PC-3 (cell line): ENCODE measurements at places on chromosomes 16 and 17.
A peak's percentile ranks its signal among the peaks of the same experiment; 100 is the strongest.

DNA sequence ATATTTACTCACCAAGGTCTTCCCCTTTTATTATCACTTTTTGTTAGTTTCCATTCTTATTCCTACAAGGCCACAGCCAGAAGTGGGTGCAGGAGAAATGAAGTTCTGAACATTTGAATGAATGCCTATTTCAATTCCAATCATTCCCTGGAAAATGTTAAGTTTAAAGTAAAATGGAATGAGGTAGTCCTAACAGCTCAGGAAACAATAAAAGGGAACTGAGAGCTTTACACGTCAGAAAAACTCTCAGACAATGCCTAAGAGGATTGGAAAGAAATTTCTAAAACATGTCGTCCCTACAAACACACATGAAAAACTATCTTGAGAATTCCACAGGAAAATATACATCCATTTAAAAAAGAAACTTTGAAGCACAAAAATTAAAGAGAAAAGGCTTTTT lies 238.8 kb downstream of the STX8 start:
- no peaks in the 10 kb centered on the region for H3K36me3 ChIP-seq
- no peak for DNase-seq
- no peak overlapping the region for H3K27ac ChIP-seq
- no peak overlapping the region for H3K4me3 ChIP-seq
- H3K27me3 ChIP-seq: no peaks in the 10 kb centered on the region

DNA sequence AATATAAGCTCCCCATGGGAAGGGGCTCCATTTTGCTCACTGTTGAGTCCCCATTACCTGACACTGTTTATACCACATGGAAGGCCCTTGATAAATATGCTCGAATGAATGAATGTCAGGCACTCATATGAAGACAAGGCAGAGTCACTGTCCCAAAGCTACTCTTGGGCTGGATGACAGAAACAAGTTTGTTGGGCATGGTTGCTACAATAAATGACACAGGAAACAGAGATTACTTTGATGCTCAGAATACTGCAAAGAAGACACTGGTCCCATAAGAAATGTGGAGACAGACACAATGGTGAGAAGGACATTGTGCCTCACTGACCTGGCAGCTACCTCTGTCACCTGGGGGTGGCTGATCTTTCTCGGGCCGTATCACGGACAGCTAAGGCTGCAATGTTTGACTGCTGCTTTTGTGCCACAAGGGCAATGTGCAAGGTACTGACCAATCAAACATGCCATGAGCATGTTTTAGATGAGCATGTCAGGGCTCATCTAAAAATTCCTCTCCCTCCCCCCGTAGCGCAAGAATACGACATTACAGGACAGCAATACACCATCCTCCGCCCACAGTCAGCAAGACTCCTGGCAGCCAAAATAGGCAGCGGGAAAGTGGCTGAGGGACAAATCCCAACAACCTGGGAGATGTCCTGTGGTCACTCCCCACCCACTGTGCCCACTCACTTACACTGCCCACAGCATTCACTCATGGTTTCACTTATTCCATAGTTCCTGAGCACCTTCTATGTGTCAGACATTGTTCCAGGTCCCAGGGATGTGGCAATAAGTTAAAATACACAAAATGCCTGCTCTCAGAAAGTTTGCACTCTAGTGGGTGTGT lies 5.0 kb downstream of the PIK3R6 start:
- H3K4me3 ChIP-seq: no peak overlapping the region
- peaks cover 23% of the 10 kb centered on the region for H3K27me3 ChIP-seq
- no peak overlapping the region for H3K27ac ChIP-seq
- no peaks in the 10 kb centered on the region for H3K4me1 ChIP-seq
- H3K36me3 ChIP-seq: no peaks in the 10 kb centered on the region

GRCh38 chr16:23902034-23902747 lies 66.4 kb downstream of the PRKCB start:
- H3K27ac ChIP-seq: no peak overlapping the region
- H3K27me3 ChIP-seq: 0 out of 2 replicates have a peak, but pooled peaks cover 14% of the 10 kb centered on the region
- no peak overlapping the region for H3K4me3 ChIP-seq
- no peak for DNase-seq
- no peaks in the 10 kb centered on the region for H3K36me3 ChIP-seq
- no peaks in the 10 kb centered on the region for H3K4me1 ChIP-seq

DNA sequence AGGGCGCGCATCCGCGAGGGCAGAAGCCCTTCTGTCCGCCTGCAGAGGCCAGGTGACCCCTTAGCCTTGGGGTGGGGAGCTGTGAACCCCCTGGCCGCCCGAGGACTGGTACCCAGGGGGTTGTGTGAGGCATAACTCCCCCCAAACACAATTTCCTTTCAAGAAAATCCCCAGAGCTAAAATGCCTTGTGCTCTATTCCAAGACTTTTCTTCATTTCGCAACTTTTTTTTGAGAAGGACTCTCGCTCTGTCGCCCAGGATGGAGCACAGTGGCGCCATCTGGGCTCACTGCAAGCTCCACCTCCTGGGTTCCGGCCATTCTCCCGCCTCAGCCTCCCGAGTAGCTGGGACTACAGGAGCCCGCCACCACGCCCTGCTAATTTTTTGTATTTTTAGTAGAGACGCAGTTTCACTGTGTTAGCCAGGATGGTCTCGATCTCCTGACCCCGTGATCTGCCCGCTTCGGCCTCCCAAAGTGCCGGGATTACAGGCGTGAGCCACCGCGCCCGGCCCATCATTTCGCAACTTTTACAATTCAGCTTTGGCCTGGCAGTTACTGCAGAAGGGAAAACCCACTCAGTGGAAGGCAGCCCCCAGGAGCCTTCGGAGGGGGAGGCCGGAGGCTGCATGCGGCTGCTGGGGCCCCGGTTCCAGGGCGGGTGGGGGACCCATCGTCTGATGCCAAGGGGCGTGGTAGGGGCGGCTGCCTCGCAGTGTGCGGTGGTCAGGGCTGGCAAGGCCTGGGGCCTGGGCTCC lies 963 bp upstream of the APRT start:
- H3K4me3 ChIP-seq: peak overlapping the region; percentile 76
- H3K27me3 ChIP-seq: no peaks in the 10 kb centered on the region
- H3K36me3 ChIP-seq: 0 out of 2 replicates have a peak, but pooled peaks cover 6% of the 10 kb centered on the region

GRCh38 chr16:79089735-79090284 lies 510.7 kb downstream of the MAF start:
- no peak for DNase-seq
- no peak overlapping the region for H3K27ac ChIP-seq
- H3K27me3 ChIP-seq: no peaks in the 10 kb centered on the region
- H3K4me1 ChIP-seq: no peaks in the 10 kb centered on the region

DNA sequence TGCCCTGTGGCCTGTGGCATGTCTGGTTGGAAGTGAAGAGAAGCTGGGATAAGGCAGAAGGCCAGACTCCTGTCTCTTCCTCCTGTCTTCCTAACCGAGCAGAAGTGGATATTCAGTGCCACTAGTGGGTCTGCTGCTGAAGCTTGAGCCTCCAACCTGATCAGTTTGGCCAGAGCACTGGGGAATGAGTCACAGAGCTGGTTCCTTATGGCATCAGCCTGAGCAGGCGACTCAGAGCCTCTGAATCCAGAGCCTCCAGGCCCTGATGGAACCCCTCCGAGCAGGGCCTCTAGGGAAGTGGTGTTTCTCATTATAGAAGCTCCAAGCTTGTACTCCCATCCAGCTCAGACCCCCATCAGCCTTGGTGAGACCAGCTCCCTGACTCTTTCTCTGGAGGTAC lies 2.0 kb downstream of the WSCD1 start:
- H3K4me3 ChIP-seq: peak overlapping the region; percentile 79
- peak overlapping the region; percentile 56 for H3K27ac ChIP-seq
- H3K36me3 ChIP-seq: no peaks in the 10 kb centered on the region
- no peaks in the 10 kb centered on the region for H3K27me3 ChIP-seq
- peak; percentile 64 for DNase-seq

GRCh38 chr16:5526826-5527225 lies 429.2 kb upstream of the EEF2KMT start:
- DNase-seq: no peak
- H3K4me3 ChIP-seq: no peak overlapping the region
- no peaks in the 10 kb centered on the region for H3K27me3 ChIP-seq
- H3K36me3 ChIP-seq: no peaks in the 10 kb centered on the region
- no peak overlapping the region for H3K27ac ChIP-seq

- DNase-seq: no peak
- no peak overlapping the region for H3K27ac ChIP-seq
- peaks cover 13% of the 10 kb centered on the region; the same call in 1 of the 2 replicates for H3K4me1 ChIP-seq
- no peak overlapping the region for H3K4me3 ChIP-seq
Measured at GRCh38 chr16:11091021-11091785, 146.8 kb downstream of the CLEC16A start.

- no peaks in the 10 kb centered on the region for H3K36me3 ChIP-seq
- DNase-seq: no peak
- no peak overlapping the region for H3K27ac ChIP-seq
Measured at GRCh38 chr16:65624229-65624628, 502.4 kb upstream of the CDH11 start.
